Right hindlimb (tissue), 1 donor: ENCODE measurements at places on chromosomes 11 and 22.

- no peak for DNase-seq
Measured at GRCh38 chr11:118842369-118842768, 41.3 kb upstream of the CXCR5 start.

- DNase-seq = no peak
Measured at GRCh38 chr11:68117853-68118470, 3.2 kb downstream of the CHKA start.

DNA sequence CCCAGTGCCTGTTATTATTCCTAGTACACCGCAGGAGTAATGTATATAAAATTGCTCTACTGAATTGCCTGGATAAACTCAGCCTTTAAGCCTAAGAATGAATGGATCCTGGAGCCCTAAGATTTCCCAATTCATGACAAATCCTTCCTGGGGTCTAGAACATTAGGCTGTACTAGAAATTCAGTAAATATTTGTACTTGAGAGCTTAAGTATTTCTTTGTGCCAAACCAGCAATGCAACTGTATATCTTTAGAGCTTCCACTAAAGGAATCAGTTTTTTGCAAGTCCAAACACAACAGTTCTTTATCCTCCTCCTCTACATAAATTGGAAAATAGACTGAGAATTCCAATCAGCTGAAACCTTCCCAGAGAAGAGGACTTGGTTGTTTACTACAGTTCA lies 65.6 kb downstream of the FAM168A start:
- no peak for DNase-seq

DNA sequence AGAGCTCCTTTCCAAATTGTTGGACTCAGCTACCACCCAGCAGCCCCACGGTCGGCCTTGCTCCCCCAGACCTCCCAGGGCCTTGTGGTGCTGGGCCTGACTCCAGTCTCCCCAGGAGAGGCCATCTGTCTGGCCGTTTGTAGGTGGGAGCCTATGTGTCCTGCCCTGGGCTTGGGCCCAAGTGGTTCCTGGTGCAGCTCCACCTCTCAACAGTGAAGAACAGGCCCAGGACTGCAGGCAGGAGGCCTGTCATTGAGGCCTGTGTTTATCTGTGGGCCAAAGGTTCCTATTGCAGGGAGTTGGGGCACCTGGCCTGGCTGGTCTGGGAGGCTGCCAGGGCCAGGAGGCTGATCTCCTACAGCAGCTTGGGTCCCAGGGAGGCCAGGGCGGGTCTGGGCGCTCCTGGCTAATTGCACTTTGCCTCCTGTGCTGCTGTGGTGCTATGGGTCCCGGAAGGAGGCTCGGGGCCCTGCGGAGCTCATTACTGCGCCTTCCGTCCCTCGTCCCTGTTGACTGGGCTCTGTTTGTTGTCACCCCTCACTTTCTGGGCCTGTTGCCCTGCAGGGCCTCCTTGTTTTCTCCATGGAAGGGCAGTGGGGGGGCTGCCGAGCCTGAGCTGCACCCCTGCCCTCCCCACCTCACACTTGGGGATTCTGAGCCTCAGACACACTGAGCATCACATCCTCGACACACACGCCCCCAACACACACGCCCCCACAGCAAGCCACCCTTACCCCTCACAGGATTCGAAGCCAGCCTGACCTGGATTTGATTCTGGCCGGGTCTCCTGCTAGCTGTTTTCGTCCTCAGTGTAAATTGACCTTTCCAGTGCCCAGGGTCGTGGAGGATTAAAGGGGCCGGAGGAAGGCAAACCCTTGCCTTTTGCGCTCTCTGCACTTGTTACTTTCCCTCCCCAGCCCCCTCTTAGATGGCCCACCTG lies 6.8 kb upstream of the OMP start:
- DNase-seq = no peak

- DNase-seq = no peak
Measured at GRCh38 chr11:30420233-30420787, 97.4 kb downstream of the ARL14EP start.

- peak; percentile 61 for DNase-seq
Measured at GRCh38 chr11:47394322-47395222, 13.8 kb upstream of the SLC39A13 start.

GRCh38 chr22:26579331-26579886 lies 10.5 kb downstream of the TPST2 start:
- no peak for DNase-seq
